ENCODE measurements at places on chromosomes 5 and 9.

DNA sequence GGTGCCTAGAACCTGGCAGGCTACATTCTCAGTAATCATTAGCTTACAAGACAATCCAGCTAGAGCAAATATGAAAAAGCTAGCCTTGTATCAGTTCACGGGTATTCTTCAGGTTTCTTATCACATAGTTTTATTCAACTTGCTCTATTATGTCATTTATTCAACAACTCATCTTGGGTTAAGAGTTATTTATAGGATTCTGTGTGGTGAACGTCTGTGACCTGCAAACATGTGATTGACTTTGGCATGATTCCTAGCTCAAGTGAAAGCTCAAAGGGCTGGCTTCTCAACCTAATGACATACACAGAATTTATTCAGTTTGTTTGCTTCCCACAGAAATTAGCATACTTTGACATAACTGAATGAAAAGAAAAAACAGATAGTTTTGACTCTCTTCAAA is 173.1 kb downstream of the PLPPR1 start:
- DNase-seq, result no peak

DNA sequence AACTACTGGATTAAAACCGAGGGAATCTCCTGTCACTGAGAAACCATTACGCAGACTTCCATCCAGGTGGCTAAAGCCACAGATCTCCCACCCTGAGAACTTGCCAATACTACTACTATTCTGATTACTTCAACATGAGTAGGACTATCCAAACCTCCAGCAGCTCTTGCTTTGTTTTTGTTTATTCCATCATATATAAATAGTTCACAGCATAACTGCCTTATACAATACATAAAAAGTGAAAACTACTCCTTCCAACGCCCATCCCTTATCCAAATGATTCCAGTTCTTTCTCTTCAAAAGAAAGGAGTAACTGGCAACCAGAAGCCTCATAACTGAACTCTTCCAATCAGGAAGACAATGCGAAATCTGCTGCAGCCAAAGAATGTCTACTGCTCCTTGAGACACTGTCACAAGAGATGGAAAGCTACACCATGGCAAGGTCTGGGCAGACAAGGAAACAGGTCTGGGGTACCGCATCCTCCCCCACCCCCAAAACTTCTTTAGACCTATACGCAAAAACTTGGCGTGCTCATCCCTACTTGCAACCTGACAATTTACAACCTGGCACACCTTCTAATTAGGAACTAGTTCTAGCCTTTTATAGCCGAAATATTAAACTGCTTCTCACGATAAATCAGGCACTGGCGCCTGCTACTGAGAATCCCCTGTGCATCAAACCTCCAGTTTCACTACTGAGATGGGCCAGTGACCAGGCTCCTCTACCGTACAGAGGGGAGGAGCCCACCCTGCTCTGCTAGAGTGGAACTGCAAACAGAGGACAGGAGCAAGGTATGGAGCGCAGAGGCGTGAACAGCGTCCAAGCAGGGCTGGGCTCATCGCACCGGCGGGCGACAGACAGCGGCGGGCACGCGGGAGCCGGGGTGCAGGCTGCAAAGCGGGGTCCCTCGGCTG is 986 bp downstream of the PLPP1 start:
- DNase-seq, result peak; percentile 48

DNA sequence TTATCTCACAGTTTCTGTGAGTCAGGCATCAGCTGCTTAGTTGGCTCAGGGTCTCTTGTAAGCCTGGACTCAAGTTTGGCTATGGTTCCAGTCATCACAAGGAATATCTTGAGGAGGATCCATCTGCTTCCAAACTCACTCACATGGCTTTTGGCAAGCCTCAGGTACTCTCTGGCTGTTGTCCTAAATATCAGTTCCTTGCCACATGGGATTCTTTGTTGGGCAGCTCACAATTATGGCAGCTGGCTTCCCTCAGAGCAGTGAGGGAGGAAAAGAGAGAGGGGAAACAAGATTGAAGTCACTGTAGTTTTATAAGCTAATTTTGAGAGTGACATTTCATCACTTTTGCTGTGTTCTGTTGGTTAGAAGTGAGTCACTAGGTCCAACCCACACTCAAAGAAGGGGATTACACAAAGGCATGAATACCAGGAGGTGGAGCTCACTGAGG is 144.5 kb downstream of the GCNT1 start:
- DNase-seq, result peak; percentile 97

GRCh38 chr5:14663734-14664269 is 716 bp upstream of the OTULIN start:
- DNase-seq, result peak; percentile 34

DNA sequence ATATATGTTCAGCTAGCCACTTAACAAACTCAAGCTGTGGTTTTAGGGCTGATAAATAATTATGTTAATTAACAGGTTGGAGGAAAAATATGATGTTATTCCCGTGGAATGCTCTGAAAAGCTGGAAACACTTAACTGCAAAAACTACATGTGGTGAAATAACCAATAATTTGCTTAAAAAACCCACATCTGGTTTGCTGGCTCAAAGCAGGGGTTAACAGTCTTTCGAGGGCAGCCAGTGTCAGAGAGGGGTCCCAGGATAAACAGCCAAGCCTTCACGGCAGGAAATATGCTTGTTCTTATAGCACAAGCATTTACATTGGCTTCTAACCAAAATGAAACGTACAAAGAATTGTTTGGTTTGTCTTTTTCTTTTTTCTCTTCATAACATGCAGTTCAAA is 254.0 kb upstream of the GAS1 start:
- DNase-seq, result peak; percentile 29

GRCh38 chr5:111552896-111553295 is 40.6 kb upstream of the STARD4 start:
- no peak for DNase-seq

GRCh38 chr5:78624011-78624541 is 24.5 kb downstream of the LHFPL2 start:
- DNase-seq, result no peak

DNA sequence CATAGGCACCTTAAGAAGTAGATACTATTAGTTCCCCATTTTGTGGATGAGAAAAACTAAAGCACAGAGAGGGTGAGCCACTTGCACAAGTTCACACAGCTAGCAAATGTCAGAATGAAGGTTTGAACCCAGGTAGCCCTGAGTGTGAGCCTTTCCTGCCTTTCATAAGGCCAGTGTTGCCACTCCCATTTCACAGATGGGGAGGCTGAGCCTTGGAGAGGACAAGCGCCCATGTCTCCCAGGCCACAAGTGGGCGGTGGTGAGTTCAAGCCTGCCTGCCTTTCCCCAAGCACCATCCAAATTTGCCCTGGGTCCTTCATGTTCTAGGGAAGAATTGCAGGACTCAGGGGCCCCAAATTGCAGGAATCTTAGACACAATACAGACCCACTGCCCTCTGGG is 50.6 kb downstream of the LHX2 start:
- no peak for DNase-seq

GRCh38 chr9:80874276-80874675 is 815.1 kb downstream of the TLE1 start:
- DNase-seq, result peak; percentile 21

DNA sequence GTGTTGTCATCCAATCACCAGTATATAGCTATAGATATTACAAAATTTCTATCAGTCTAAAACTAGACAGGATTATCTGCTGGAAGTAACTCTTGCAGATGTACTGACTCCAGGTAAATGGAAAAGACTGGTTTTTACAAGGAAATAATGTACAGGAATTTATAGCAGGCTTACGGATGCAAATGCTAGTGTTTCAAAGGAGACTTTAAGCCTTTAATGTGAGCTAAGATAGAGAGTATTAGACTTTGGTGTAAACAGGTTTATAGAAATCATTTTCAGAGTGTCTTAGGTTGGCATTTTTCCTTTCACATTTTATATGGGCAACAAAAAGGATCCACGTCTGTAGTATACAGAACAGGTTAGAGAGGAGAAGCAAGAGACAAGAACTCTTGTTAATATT is 16.1 kb downstream of the ZNF608 start:
- DNase-seq, result no peak

- no peak for DNase-seq
Observed at GRCh38 chr5:165393839-165394238, 1888.4 kb downstream of the MAT2B start.

DNA sequence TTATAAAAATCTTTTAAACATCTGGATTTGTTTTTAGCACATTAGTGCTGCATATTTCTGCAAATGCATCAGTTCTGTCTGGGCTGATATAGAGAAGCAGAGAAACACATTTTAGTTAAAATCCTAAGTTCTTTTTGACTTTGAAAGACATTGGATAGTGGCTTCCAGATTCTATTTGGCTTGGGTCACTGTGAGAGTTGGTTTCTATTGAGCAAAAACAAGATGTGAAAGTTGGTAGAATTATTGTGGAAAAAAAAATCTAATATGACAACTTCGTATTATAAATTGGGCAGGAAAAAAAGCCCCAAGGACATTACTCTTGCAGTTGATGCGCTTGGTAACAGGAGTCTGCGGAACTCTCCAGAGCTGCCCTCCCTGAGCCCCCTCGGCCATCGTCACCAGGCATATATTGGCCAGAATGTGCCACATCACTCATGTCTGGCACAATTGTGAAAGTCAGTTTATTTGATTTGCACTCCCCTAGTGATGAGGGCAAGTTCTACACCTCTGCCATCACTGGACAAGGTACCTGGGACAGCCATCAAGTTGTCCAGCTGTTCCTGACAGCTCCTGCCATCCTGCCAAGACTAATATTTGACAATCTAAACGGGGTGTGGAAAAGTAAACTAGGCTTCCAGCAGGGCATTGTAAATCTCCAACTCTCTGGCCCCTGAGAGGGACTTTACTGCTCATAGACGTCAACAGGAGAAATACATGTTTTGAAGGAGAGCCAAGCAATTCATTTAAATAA is 334.5 kb downstream of the TENT4A start:
- DNase-seq, result no peak

DNA sequence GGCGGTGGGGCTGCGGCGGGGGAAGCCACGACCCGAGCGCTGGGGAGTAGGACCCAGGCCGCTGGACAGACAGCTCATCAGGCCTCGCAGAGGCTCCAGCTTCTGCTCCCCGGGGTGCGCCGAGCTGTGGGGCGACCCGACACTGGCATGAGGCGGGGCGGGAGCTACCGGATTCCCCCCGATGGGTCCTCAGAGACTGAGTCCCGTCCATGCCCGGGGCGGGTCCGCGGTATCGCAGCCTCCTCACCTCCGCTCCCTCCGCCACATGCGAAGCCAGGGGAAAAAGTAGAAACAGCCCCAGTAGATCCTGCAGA is 2.6 kb upstream of the CCL27 start:
- DNase-seq, result no peak

GRCh38 chr5:96481009-96481786 is 48.1 kb upstream of the PCSK1 start:
- no peak for DNase-seq

GRCh38 chr5:65290677-65291076 is 191.0 kb downstream of the ADAMTS6 start:
- DNase-seq, result peak; percentile 45

DNA sequence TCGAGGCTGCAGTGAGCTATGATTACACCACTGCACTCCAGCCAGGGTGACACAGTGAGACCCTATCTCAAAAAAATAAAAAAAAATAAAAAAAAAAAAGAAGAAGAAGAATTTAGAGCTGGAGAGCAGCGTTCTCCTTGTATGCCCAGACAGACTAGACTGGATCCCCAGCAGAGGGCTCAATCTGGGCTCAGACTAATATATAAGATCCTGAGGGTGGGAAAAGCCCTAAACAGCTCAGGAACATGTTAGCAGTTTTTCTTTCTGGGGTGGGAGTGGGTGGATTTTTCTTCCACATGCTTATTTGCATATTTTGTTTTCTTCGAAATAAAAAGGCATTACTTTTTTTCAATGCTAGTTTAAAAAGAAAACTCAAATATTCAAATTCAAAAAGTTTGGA is 904 bp upstream of the BSPRY start:
- DNase-seq, result no peak

- peak; percentile 75 for DNase-seq
Observed at GRCh38 chr5:98997000-98997399, 68.2 kb upstream of the CHD1 start.

DNA sequence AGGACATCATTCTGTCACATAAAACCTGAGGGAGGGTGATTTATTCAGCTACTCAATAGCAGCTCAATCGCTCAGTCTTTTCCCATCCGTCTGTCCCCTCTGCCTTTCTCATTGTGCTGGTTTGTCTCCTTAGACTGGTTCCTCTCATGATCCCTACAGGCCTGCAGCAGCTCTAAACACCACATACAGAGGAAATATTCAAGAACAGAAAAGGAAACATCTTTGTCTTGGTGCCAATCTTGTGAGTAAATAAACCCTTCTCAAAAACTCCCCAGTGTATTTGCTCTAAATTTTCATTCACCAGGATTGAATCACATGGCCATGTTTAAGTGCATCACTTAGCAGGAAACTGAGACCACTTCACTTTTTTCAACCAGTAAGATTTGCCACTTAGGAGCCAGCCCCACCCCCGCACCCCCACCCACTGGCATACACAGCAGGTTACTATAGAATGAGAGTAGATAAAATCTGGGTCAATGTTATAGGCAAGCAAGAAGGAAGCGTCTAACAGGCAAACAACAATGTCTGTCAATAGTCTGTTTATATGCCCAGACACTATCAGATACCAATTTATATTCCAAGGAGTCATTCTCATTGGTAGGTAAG is 895.5 kb upstream of the DMAC1 start:
- no peak for DNase-seq

DNA sequence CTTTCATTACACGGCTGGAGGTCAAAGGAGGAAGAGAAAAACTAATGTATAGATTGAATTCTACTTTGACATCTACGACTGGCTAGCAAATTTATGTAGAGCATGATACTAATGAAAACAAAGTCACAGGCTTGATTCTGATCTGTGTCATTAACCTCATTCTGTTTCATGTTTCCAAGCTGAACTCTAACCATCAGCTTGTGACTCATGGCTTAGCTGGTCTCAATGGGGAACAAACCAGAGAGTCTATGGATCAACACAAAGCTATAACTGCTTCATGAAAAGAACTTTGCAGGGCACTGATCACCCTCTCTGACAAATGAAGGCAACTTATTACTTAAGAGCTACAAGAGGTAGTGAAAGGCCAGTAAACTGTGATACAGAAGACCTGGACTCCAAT is 23.6 kb upstream of the PDE4D start:
- no peak for DNase-seq

DNA sequence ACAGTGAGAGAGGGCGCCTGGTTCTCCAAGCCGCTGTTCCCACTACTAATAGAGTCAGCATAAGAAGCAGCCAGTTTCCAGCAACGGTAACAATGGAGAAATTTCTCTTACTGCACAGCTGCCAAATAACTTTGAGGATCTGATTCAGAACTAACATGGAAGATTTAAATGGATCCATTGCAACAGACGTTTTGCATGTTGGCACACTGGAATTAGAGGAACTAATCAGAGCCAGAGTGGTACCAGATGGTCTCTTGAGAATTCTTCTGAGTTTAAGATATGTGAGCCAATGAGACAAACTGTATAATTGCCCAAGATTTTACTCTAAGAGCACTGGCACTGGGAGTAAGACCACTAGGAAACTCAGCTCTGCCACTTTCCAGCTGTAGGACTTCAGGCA is 186.5 kb downstream of the EFNA5 start:
- DNase-seq, result no peak

GRCh38 chr9:133282464-133283238 is 7.7 kb upstream of the ABO start:
- DNase-seq, result no peak

All from fibroblast of pulmonary artery (primary cell).